Trophoblast cell (in vitro differentiated cells and primary cell): ENCODE measurements at places on chromosomes 7 and 10.

DNA sequence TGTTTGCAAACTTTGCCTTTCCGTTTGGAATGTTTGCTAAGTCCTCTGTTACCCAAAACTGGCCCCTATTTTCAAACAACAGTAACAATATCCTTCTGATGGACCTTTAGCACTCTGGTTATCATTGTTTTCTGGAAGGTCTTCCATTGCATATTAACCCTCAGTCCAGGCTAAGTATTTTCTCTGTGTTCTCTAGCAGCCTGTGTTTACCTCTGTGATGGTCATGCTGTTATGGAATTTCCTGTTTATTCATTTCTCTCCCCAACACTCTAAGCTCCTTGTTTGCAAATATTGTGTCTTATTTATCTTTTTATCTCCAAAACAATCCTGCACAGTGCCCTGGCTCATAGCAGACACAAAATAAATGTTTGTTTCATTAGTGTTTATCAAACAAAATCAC is 560.3 kb downstream of the ATRNL1 start:
- DNase-seq: no peak

DNA sequence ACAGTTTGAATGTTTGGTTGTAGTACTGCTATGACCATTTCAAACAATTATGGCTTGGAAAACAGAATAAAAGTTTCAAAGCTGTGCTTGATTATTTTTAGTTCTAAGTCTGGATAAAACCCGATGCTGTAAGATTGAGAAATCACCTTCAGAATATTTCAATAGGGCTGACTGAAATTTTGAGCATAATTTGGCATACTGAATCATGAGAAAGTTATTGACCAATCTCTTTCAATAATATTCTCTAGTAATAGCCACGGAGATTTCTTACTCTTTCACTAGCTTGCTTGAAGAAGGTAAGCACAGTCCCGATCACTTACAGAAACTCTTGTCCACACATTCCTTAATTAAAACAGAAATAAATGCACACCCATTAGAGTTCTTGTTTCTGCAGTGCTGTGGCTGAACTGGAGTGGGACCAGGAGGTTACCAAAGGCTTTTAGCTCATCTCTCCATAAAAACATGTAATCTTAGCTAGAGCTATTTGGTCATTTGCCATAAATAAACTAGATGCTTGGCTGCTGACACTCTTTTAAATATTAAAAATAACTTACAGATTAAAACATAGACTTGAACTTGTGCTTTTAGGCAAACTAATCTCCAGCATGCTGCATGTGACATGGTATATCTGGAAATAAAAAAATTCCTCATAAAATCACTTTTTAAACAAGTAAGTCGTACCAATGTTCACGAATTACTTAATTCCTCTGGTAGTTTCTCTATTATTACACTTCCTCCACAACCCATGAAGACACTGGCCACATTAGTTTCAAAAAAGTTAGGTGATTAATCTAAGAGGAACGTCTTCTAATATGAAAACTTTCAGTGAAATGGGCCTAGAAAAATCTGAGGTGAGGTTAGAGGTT is 97.8 kb downstream of the AGMO start:
- no peak for DNase-seq

DNA sequence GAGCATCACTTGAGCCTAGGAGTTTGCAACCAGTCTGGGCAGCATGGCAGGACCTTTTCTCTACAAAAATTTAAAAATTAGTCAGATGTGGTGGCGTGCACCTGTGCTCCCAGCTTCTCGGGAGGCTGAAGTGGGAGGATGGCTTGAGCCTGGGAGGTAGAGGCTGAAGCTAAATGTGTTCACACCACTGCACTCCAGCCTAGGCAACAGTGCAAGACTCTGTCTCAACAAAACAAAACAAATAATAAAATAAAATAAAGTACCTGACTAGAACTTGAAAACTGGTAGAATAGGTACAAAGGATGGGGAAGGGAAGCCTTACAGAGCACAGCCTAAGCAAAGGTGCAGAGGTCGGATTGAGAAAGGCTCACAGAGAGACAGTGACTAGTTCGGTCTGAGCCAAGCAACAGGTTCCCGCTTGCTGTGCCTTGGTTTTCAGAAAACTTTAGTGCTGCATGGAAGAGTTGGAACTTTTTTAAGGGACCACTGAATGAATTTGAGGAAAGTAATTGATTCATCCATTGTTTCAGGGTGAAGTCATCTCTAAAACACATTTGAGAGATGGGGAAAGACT is 100.1 kb upstream of the STK17A start:
- DNase-seq: no peak

DNA sequence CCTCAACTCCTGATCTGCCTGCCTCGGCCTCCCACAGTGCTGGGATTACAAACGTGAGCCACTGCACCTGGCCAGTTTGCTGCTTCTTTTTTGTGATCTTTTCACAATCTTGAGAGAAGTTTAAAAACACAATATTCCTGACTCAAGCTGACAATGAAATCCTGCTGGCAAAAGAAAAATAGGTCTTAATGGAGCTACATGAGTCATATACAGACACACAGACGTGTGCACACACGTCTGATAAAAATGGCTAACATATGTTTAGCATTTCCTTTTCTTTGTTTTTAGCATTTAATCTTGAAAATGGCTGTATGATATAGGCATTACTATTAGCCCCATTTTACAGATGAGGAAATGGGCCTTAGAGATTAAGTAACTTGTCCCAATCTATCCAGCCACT is 29.4 kb upstream of the RAB18 start:
- no peak for DNase-seq

DNA sequence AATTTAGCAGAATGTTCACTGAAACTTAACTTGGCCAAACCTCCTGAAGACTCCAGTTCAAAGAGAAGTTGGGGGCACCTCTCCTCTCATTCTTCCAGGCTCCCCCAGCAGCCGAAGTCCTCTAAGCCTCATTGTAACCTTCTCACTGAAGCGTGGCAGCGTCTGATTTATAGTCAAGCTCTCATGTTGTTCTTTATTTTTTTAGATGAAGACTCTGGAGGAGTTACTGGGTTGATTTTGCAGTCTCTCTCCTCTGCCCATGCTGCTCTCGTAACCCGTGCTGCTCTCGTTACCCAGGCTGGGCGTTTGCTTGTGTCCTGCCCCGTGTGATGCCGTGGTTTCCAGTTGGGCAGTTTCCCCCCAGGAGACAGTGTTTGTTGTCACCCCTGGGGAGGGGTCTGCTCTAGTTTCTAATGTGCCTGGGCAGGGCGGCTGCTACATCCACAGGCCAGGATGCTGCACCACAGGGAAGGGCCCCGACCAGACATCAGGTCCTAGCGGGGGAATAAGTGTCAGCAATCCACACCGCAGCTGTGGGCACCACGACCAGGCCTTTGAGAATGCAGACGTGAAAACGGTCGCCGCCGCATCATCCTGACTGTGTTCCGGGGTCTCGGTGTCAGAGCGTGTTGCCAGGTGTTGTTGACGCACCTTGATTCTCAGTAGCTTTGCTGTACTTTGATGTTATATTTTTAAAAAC is 65.2 kb downstream of the WDR37 start:
- no peak for DNase-seq

DNA sequence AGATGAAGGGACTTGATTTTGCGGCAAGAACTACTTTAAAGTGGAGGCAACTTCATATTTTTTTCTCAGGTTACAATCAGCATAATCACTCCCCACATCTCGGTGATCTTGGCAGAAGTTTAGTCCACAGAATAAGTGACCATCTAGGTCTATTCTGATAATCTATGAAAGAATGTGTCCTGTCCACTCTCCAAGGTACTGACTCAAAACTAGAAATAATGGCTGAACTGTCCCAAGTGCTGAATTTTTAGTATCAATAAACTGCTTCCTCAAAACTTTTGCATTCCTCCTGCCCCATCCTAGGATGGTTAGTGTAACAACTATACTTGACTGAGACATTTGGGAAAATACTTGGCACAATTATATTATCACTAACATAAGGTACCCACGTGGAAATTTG is 10.9 kb upstream of the CHRM2 start:
- peak; percentile 18 for DNase-seq

DNA sequence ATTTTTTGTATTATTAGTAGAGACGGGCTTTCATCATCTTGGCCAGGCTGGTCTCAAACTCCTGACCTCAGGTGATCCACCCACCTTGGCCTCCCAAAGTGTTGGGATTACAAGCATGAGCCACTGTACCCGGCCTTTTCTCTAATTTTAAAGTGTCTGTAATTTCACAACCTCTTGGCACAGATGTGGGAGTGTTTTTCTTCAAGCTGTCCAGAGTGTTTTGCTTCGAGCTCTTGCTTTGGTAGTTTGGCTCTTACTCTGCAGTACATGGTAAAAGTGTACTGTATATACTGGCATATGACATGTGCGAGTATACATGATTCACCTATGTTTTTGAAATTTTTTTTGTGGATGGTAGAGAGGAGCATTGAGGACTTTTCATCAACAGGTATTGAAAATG is 9.8 kb downstream of the SRGN start:
- DNase-seq: no peak

GRCh38 chr10:36840788-36841187 is 284.6 kb upstream of the ANKRD30A start:
- no peak for DNase-seq

- DNase-seq: no peak
Observed at GRCh38 chr7:1698951-1699350, 28.9 kb downstream of the ELFN1 start.

DNA sequence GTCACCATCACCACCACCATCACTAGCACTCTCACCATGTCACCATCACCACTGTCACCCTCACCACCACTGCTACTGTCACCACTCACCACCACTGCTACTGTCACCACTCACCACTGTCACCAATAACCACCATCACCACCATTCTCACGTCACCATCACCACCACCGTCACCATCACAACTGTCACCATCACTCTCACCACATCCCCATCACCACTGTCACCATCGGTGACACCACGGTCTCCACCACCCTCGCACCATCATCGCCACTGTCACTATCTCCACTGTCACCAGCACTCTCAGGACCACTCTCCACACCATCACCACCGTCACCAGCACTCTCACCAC is 130.4 kb downstream of the MAD1L1 start:
- DNase-seq: no peak

GRCh38 chr10:21398563-21399231 is 126.8 kb downstream of the SKIDA1 start:
- no peak for DNase-seq

- DNase-seq: no peak
Observed at GRCh38 chr7:133563251-133563650, 310.4 kb downstream of the EXOC4 start.

DNA sequence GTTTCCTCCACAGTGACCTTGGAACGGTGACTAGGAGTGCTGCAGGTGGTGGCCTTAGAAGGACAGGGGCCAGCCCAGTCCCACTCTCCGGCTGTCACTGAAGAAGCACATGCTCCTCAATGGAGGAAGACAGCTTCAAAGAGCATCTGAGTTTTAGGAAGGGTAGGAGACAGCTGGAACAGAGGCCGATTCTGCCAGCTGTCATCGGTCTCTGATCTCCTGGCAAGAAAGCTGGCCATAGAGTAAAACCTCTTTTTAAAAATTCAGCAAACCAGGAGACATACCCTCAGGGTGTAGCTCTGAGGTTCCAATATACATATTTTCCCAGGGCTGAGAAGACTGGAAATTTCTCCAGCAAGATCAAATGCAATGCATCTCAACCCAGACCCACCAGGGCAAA is 55.9 kb downstream of the KCNMA1 start:
- no peak for DNase-seq

GRCh38 chr10:71202314-71202713 is 10.1 kb upstream of the UNC5B start:
- no peak for DNase-seq

GRCh38 chr7:6476596-6477317 is 29.0 kb upstream of the DAGLB start:
- DNase-seq: no peak

- DNase-seq: peak; percentile 18
Observed at GRCh38 chr7:46162609-46163008, 241.5 kb upstream of the IGFBP3 start.

DNA sequence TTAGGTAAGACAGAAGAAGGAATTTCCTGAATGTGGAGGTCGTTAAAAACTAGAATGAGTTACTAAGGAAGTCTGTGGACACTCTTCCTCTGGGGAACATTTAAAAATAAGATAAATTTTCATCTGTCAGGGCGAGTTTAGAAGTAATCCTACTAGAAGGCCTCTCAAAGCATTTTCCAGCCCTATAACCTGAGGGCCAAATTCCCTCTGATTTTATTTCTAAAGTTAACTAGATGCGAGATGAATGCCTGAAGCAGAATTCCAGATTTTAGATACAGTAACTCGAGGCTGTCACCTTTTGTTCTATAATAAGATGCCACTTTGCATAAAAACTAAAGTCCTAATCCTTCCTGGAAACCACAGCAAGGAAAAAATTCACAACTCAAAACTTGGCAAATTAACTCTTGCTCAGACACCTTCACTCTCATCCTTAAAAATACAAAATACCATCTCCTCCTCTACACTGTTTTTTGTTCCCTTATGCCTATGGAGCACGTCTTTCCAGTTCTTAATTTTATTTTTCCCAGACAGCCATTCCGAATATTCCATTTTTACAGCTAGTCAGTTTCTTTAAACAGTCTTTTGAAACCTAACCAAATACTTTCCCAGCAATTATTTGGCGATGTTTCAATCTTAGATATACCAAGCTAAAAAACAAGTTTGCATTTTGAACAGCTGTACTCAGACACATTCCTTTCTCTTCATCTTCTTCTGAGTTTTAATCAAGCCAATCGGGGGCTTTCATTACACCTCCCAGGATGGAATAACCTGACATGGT is 420.7 kb upstream of the NFE2L3 start:
- peak; percentile 43 for DNase-seq

DNA sequence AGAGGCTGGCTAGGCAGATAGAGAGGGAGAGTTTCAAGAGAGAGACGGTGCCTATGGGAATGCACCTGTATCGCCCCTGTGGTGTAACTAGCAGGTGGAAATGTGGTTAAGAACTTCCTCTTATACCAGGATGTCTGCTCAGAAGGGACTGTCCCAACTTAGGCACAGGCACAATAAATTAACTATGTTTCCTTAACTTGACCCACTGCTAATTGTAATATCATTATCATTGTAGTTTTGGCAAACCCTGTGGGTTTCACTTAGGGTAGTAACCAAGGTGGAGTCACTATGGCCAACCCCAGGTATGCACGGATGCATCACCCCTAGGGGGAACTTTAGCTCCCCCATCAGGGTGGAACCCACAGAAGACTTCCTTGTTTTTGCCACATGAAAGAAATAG is 455.7 kb downstream of the DGKB start:
- DNase-seq: no peak

DNA sequence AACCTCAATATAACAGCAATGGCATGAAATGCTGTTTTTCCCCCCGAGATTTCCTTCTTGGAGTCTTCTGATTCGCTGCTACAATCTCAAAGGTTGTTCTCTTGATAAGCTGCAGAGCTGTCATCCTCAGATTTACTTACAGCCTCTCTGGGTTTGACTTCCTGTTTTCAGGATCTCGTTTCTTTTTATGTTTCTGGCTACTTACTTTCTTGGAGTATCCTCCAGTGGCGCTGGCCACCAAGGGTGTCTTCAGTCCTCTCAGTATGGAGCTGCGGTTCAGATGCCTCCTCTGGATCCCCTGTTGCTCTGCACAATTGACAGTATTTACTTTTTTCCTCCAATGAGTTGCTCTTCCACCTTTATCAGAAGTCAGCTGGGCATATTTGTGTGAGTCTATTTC is 152.0 kb upstream of the TMEM72 start:
- no peak for DNase-seq

- no peak for DNase-seq
Observed at GRCh38 chr7:93980744-93981479, 23.2 kb downstream of the BET1 start.
